ENCODE measurements at places on chromosomes 7 and 10.

GRCh38 chr7:112757337-112757736, 32.9 kb downstream of the TMEM168 start:
- DNase-seq = no peak

GRCh38 chr7:28195910-28196620, 15.5 kb upstream of the JAZF1 start:
- no peak for DNase-seq

DNA sequence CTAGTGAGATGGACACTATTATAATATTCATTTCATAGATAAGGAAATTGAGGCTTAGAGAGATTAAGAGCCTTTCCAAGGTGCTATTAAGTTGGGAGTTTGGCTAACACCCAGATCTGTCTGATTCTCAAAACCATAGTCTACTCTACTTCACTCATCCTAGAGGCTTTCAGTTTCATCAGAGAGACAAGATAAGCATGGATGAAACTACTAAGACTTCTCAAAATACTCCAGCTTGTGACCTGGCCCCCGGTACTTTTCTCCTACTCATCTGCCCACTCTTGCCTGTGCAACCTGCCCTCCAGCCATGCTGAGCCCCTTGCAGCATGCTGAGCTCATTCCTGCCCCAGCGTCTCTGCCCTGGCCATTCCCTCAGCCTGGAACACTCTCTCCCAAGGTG, 12.2 kb upstream of the SLC35B4 start:
- no peak for DNase-seq

GRCh38 chr10:69086001-69086509, 1.8 kb upstream of the SRGN start:
- DNase-seq = no peak

DNA sequence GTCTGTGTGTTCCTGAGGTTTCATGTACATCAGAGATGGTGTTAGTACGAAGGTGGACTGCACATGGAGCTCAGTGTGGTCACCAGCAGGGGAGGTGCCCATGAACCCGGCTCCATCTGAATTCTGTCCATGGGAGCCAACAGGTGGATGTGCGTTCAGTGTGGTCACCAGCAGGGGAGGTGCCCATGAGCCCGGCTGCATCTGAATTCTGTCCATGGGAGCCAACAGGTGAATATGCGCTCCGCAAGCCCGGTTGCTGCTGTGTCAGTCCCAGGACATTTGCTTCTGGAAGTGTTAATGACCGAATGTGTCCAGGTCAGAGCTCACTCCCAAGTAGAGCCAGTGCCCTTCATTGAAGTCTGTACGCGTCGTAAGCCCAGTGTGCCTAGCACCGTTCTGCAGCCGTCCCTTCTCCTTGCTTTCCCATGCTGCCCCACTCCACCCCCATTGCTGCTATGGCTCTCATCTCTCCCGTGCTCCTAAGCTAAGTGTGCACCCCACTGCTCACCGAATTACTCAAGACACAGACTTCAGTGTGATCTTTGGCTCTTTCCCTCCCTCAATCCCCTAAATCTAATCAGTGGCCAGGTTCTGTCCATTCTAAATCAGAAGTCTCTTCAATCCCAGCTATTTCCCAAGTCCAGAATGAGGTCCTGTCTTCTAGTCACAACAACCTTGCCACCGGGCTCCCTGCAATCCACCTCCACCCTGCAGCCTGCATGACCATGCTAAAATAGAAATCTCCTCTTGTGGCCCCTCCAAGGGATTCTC, 352.4 kb downstream of the TCERG1L start:
- DNase-seq = no peak

DNA sequence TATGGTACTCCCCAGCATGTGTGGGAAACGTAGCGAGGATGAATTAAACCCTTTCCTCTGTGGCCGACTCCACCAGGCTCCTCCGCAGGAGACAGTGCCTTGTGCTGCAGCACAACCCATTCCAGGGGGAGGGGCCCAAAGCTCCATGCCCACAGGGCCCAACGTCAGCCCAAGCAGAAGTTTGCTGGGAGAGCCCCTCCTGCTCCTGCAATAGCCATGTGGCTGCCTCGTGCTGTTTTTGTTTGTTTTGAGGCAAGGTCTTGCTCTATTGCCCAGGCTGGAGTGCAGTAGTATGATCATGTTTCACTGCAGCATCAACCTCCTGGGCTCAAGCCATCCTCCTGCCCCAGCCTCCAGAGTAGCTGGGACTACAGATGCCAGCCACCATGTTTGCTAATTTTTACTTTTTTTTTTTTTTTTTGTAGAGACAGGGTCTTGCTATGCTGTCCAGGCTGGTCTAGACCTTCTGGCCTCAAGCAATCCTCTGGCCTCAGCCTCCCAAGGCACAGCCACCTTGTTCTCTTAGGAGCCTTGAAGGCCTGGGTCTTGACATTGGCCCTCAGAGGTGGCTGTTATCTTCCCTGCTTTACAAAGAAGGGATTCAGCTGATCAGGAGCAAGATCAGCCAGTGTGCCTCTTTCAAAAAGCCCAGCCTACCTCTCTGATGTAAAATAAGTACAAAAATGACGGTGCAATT, 102.8 kb downstream of the DYNC2I1 start:
- DNase-seq = no peak

DNA sequence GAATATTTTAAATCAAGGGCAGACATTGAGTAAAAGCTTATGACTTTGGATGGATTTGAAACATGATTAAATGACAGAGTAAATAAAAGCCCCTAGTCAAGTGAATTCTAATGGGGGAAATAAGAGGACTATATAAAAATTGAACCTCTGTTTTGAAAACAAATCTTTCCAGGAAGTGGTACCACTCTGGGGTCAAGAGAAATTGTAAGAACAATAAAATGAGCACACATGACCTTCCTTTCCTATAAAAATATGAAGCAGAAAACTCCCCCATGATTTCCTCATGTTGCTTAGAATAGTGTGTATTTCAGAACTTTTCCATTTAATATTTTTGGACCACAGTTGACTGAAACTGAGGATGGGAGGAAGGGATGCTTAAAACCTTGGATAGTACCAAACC, 12.3 kb upstream of the CLDN12 start:
- no peak for DNase-seq

DNA sequence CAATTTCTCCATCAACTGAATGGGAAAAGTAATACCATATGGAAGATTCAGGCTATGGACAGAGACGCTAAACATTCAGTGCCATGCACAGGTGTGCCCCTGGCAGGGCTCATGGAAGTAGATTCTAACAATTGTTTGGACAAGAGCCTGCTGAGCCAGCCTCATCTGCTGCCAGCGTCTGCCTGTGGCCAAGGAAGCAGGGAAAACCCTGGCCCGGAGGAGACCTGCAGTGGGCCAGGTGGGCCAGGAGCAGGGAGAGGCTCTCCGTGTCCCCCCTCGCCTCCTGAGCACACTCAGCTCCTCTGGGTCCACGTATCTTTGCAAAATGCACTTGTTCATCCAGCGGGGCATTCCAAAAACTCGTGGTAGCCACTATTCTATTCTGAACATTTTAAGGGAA, 130.1 kb downstream of the TCERG1L start:
- DNase-seq = no peak

DNA sequence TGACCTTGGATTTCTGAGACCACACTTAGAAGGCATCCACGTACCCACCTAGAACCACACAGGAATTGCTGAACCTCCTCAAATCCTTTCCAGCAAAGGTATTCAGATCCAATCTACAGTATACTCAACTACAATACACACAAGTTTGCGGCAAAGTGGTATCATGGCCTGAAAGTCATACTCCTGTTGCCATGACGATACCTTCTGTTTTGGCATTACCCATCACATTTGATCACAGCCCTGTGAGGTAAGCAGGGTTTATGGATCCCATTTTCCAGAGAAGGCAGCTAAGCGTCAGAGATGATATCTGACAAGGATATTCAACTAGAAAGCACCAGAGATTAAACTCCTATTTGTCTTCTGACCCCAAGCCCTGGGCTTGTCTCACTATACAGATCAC, 32.8 kb downstream of the SGMS1 start:
- no peak for DNase-seq

GRCh38 chr10:127976286-127976685, 69.4 kb downstream of the PTPRE start:
- no peak for DNase-seq

GRCh38 chr7:104627516-104627915, 299.1 kb downstream of the LHFPL3 start:
- peak; percentile 59 for DNase-seq

GRCh38 chr7:143407287-143408251, 1.1 kb downstream of the EPHA1 start:
- no peak for DNase-seq

DNA sequence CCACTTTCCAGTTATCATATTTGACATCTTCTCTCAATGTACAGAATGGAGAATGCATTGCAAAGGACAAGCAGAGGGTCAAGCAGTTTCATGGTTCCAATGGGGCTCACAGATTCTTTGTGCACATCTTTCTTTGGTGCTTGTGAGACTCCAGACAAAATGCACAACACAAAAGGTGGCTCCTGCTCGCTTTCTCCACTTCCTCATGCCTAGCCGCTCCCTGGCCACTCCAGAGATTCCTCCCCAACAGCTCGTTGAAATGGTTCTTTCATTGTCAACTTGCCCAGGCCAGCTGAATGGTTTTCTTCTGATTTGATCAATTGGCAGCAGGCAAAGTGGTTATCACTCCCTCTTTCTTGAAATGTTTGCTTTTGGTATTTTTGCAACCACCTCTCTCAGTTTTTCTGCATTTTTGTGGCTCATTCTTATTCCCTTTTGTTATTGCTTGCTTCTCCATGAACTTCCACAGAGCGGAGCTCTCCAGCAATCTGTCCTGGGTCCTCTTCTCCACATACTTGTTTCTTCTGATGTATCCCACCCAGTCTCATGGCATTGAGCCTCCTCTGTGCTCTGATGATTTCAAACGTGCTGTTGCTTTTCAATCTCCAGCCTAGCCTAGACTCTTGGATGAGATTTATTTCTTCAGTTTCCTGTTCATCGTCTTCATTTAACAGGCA, 507.8 kb upstream of the MKI67 start:
- DNase-seq = no peak

GRCh38 chr7:122302761-122303530, 1.6 kb downstream of the FEZF1 start:
- DNase-seq = no peak

DNA sequence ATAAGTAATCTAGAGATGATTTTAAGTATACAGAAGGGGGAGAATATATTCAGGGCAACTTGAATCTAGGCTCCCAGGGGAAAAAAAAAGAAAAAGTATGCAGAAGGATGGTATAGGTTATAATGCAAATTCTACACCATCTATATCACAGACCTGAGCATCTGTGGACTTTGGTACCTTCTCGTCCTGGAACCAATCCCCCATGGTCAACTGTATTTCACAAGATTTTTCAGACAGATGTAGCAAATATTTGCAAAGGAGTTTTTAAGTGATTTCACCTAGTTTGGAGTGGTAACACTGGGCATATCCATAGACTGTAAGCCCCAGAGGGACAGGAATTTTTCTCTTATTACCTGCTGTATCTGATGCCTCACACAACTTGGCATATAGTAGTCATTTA, 58.8 kb downstream of the NOC3L start:
- DNase-seq = no peak

GRCh38 chr10:88459530-88459929, 123.6 kb downstream of the RNLS start:
- DNase-seq = no peak

DNA sequence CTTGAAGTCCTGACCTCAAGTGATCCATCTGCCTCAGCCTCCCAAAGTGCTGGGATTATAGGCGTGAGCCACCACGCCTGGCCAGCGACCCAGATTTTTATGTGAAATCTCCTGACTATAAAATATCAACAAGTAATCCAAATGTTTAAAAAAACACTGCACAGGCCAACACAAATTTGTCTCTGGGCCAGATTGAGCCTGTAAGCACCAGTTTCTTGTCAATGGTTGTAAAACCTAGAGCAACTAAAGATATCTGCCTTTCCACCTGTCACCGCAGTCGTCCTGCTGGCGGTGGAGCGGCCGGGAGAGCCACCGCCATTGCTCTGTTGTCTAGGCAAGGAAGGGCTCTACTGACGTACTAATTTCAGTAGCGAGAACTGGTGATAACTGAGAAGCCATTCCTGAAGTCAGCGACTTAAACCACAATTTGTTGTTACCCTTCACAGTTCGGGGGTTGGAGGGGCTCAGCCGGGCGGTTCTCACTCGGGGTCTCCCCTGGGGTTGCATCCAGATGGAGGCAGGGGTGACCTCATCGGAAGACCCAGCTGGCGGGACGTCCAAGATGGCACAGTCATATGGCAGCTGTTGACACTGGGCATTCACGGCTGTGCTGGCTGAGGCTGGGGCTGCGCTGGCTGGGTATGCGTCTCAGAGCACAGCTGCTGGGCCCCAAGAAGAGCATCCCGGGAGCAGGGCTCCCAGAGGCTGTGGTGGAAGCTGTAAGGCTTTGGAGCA, 55.2 kb upstream of the PDGFA start:
- DNase-seq = no peak

GRCh38 chr7:94422136-94422535, 27.4 kb downstream of the COL1A2 start:
- no peak for DNase-seq

- peak; percentile 21 for DNase-seq
Measured at GRCh38 chr10:118543714-118544400, 51.6 kb downstream of the PRLHR start.
